ENCODE measurements at places on chromosomes 7 and 10.

- DNase-seq, result no peak
Observed at GRCh38 chr10:117360016-117360415, 15.2 kb downstream of the PDZD8 start.

DNA sequence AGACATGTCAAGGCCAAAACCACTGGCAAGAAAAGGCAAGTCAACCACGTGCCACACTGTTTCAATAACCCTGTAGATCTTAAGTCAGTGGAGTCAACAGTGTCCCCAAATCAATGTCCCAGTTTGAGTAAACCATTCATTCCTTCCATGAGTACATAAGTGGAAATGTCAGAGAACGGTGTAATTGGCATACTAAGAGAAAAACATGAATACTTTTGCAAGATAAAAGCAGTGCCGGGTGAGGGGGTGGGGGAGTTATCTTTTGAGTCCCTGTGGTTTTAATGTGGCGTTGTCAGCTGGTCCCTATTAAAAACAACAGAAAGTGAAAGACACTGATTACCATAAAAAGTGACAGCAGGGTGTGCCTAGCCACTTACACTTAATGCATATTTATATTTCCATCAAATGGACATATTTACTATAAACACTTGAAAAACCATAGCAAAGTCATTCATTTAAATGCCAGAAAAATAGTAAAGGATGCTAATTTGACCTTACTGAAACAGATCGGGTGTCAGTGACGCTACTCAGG lies 37.8 kb downstream of the RSU1 start:
- peak; percentile 27 for DNase-seq

GRCh38 chr7:91355695-91356435 lies 91.6 kb downstream of the FZD1 start:
- no peak for DNase-seq

DNA sequence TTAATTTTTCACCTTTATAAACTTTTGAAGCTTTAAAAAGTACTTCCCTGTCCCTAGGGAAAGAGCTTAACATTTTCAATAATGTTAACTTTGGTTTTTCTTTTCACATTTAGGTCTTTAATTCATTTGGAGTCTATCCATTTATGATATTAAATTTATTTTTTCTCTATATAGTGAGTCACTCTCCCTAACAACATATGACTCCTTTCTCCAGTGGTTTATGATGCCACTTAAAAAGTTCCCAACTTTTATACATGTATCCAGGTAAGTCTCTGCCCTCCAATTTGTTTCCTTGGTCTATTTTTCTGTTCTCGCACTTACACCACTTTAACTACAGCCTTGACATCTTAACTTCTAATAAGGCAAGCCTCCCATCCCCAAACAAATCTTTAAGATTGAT lies 3.5 kb downstream of the CACUL1 start:
- no peak for DNase-seq
